Activated naive CD4-positive, alpha-beta T cell treated with anti-CD3 and anti-CD28 coated beads, Interleukin-2, amount 50 U/mL, for 72 hours (primary cell): ENCODE measurements at places on chromosomes 1 and 21.

DNA sequence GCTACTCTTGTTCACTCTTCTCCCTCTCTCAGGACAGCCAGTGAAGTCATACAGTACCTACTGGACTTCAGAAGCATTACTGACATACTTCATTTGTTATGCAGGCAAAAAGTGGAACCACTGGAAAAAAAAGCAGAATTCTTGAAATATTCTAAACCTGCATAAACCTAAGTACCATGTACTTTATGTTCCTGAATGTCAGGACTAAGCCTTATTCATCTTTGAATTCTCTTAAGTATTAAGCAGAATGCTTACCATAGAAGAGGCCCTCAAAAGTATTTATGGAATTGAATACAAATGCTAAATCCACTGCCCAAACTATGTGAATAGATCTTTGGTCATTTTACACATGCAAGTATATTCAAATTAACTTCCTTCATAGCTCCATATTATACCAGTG, 7.8 kb downstream of the PSMB2 start:
- DNase-seq = no peak

DNA sequence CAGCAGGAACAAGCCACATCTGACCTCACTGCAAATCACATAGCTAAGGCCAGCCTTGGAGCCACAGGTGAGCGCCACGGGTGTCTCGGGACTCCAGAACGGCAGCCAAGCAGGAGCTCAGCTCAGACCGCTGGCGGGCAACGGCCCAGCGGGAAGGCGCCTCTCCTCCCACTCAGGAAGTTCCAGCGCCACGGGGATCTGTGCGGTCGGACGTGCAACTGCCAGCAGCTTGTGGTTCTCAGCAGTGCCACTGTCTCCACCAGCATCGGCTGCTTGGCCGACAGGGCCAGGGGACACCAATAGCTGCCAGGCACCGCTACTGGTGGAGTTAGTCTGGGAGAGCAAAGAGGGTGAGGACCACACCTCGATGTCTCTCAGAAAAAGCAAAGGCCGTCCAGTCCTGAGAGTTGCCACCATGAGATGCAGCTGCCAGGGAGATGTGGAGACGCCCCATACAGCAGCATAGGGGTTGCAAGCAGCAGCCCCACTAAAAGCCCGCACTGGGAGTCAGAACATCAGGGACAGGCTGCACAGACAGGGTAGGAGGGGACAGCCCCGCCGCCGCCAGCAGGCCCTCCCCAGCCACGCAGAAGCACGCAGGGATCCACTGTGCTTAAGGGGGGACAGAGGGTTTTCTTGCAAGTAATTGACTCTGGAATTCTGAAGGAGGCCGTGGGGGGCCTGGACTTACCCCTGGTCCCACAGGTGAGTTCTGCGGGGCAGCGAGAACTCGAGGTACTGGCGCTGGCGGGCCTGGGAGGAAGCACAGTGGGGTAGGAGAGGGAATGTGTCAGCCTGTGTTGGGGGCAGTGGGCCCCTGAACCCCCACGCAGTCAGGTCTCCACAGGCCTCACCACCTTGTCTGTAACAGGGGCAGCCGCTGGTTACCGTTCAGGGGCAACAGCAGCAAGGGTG, 83.5 kb downstream of the NPHP4 start:
- no peak for DNase-seq

DNA sequence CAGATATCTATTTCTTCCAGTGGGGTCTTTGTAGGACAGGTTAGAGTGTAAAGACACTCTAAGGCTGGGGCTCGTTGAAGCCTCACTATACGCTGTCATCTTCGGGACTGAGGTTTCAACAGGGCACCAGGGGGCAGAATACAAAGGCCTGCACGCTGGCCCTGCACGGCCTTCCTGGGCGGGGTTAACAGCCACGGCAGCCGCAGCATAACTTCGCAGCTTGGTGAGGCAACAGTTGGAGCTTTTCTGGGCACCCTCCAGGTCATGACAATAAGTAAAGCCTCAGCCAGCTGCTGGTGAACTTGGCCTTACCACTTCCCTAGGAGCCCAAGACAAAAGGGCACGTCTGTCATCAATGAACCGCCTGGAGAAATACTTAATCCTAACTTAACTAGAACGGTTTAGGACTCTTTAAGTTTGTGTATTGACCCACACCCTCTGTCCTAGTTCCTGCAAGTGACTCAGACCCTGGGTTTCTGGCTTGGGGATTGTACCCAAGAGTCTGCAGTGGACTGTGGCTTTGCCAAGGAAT, 2.3 kb upstream of the RUNX1 start:
- peak; percentile 88 for DNase-seq

DNA sequence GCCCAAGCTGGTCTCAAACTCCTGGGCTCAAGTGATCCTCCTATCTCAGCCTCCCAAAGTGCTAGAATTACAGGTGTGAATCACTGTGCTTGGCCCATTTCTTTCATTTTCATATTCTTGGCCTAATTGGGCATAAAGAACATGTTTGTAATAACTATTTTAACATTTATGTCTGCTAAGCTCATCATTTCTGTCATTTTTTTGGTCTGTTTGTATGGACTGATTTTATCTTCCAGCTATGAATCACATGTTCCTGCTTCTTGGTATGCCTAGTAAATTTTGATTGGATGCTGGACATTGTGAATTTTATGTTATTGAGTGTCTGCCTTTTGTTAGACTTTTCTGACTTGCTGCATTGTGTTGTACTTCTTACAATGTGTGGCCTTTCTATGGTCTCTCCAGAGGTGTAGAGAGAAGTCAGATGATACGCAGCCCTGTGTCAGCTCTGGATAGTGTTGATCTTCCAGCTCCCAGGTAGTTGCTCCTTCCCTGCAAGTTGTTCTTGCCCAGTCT, 39.0 kb upstream of the PPM1J start:
- no peak for DNase-seq

DNA sequence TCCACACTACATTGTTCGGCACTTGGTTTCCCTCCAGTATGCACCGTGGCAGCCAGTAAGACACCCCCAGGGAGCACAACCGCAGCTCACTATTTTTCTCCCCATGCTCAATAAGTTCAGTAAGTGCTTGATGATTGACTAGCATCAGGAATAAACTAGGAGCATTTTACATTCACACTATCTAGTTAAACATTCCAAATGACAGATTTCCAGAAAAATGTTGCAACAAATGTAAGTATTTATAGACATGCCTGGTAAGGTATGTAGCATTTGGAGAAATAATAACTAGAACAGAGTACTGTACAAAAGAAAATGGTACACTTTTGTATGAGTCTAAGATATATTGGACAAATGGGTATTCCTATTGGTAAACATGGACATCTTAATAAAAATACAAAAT, 92.9 kb downstream of the SLC45A1 start:
- DNase-seq = no peak

DNA sequence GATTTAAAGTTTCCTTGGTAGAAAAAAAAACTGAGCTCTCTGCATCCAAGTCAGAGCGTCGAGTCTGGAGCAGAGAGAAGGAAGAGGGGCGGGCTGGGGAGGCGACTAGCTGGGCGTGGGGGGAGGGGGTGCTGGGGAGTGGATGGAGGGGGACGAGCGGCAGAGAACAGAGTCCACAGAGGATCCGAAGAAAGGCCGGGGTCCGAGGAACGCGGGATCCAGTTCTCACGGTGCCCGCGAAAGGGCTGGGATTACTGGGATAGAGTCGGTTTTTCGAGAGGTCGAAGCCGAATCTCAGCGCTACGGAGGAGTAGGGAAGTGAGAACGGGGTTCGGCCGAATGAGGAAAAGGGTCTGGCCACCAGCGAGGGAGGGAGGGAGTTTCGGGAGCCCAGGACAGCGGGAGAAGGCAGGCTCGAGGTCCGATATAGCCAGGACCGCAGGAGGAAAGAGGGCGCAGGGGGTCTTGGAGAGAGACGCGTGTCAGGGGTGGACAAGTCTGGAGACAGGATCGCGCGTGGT, 665 bp downstream of the DAB1 start:
- no peak for DNase-seq
